ENCODE measurements at places on chromosomes 4 and X. TPM values are rescaled to one million over a fixed set of nuclear protein-coding genes. Genes with fewer than 3 reads are reported as not detected.
A peak's percentile ranks its signal among the peaks of the same experiment; 100 is the strongest.

DNA sequence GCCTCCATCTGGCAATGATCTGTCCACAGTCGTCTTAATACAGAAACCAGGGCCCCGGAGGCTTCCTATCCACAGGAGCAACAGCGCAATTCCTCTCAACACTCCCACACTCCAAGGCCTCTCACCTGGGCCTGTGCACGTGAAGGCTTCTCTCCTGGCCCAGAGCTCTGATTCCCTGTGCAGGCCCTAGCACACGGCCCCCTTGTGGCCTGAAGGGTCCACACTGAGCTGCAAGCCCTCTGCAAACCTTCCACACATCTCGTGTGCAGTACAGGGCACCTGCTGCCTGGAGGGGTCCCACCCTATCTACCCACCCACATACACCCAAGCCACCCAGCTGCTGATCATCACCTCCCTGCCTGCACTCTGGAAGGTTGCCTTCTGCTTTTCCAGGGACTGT, 150.1 kb upstream of the NUDT10 start:
- DNase-seq, result no peak

DNA sequence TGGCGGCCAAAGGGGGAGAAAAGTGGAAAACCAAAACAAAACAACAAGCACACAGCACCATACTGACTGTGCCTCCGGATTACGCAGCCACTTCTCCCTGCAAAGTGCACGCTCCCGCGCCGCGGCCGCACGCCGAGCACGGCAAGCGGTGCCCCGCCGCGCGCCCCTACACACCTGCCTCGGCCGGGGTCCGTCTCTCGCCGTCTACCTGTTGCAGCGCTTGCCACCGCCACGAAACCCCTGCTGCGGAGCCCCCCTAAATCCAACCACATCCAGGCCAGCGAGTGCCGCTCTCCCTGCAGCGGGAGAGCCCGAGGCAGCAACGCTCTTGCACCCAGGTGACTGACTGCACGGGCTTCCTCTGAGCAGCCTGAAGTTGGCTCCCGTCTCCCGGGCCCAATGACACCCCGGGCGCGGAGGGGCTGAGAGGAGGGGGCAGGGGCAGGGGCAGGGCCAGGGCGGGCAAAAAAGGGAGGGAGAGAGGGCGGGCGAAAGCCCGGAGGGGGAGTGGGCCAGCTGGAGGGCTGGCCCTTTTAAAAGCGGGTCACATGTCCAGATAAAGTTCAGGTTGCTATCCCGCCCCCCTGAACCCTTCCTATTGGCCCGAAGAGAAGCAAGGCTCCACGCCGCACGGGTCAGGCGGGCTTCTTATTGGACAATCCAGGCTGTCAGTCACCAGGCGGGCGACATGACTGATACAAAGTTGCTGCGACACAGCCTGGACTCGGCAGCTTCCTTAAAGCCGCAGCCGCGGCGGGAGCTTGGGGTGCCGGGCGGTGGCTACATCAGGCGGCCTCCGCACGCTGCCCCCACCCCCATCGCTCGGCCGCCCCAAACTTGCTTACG, at the start of gene NR3C2:
Gene NR3C2 (minus strand): TSS at position 429 of the 846 bp plus-strand sequence.
- peak; percentile 79 for DNase-seq

DNA sequence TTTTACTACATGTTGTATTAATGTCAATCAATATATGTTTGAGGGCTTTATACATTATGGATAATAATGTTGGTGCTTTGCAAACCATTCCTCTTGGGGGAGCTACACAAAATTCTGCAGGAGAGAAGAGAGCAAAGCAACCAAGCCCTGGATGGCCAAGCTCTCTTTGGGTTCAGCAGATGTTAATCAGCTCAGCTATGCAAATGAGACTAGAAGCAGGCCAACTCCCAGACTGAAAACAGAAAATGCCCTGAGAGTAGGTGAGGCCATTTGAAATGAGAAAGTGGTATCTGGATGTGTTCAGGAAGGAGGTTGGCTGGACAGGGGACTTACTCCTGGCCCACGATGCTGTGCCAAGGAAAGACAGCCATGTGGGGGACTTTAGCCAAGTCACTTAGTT, 387.0 kb downstream of the BCOR start:
- no peak for DNase-seq

GAGE12F gene
- total RNA-seq, result not detected

COL4A5 gene
- 7.4 TPM for total RNA-seq

- DNase-seq, result no peak
Measured at GRCh38 chr4:184489771-184490170, 15.4 kb upstream of the IRF2 start.

- no peak for DNase-seq
Measured at GRCh38 chr4:186169945-186170802, 21.2 kb upstream of the CYP4V2 start.

LUZP4 gene
- not detected for total RNA-seq

DNA sequence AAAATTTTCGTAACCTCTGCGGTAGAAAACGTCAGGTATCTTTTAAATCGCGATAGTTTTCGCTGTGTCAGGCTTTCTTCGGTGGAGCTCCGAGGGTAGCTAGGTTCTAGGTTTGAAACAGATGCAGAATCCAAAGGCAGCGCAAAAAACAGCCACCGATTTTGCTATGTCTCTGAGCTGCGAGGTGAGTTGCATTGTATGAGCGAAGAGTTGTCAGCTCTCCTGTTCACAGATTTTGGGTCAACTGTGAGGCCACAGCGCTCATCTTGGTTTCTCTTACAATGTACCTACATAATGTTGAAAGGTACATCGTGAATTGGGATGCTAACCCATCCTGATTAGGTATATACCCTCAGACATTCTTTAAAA, 486 bp downstream of the CLCN3 start:
- DNase-seq, result no peak

- peak; percentile 82 for DNase-seq
Measured at GRCh38 chrX:97471071-97471470, 587.4 kb downstream of the RPA4 start.

GRCh38 chrX:24148535-24149350, 786 bp upstream of the ZFX start:
- peak; percentile 40 for DNase-seq

Data from thymus (tissue), 14 donors.